Stimulated activated CD4-positive, alpha-beta T cell treated with anti-CD3 and anti-CD28 coated beads, Interleukin-1b, Interleukin-23, amount 100 ng/mL, for 4 hours (primary cell): ENCODE measurements at places on chromosomes 3 and 15.

DNA sequence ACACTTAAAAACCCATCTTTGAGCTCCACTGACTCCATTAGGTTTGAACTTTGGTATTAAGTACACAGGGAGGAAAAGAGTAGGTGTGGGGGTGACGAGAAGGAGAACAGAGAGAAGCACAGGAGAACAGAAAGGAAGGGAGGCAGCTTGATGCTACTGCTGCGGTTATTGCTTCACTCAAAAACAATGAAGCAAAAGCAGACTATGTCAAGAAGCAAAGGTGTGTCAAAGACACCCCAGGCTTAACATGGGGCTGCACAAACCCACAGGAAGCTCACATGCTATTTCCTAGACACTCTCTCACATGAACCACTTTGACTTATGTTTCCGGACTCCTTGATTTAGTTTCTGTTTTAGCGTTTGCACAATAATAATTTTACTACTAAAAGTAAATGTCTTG is 961.0 kb upstream of the CFAP20DC start:
- peak; percentile 10 for DNase-seq

- no peak for DNase-seq
These were observed 31.2 kb downstream of the SEC61A1 start for GRCh38 chr3:128083396-128083795.

GRCh38 chr3:179227349-179227748 is 23.6 kb downstream of the KCNMB3 start:
- no peak for DNase-seq

DNA sequence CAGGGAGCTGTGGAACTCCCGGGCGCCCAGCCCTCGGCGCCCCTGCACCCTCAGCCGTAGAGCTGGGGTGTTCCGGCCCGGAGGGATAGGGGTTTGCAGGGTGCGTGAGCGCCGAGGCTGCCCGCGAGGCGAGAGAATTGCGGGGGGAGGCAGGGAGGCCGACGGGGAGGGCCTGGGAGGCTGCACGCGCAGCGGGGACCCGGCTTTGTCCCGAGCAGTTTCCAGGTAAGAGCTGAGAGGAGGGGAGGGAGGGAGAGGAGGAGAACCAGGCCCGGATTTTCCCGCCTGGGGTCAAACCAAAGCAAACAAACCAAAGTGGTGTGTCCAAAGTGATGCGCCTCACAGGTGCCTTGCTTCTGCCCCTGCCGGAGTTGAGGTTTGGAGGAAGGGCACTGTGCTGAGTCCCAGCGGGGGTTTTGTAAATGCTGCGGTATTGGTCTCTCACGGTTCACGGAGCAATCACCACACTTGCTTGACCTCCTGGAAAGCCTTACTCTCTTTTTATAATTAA is 146.4 kb downstream of the TJP1 start:
- DNase-seq, result no peak

GRCh38 chr3:148931574-148931973 is 59.8 kb upstream of the GYG1 start:
- no peak for DNase-seq

- DNase-seq, result no peak
These were observed 3.2 kb downstream of the SERP1 start for GRCh38 chr3:150543128-150543527.

- no peak for DNase-seq
These were observed 226.5 kb downstream of the XXYLT1 start for GRCh38 chr3:195044411-195044810.

DNA sequence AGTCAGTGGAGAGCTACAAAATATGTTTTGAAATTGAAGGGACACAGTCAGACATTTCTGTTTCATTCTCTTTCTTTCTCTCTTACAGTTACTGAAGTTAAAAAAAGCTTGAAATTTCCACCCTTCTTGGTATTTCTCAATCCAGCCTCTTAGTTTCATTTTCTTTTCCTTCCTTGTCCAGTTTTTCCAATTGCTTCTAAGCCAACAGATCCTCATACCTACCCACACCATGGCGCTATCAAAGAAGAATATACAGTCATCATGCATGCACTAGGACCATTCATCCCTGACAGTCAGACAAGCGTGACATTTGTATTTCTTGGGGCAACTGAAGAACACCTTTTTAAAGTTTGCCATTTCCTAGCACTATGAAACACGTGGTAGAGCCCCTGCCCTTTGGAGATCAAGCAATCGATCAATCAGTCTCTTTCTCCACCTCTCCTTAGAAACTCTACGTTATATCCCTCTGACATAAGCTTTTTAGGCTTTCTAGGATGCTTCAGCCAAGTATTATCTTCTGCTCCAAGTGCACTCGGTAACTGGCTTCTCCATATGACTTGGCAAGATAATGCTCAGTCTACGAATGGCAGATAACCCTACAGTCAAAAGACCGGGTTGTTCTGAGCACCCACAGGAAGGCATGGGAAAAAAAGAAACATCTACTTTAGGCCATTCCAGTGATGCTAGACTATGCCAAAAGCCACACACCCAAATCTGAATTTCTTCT is 65.4 kb downstream of the FBN1 start:
- DNase-seq, result no peak

DNA sequence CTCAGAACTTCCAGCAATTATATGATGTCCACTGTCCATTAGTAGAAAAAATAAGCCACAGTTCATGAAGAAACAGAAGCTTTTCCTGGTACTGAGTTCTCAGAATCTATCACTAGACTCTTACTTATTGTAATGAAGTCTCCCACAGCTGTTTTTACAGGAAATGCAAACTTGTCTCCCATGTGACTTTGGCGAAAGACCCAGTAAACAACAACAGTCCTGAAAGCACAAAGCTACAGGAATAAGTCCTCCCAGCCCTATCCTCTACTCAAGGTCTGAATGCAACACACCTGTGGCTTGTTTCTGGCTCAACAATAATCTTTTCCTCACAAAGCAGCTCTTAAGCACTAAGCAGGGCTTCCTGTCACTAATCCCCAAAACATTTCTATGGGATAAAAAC is 55.9 kb downstream of the EOMES start:
- DNase-seq, result no peak

DNA sequence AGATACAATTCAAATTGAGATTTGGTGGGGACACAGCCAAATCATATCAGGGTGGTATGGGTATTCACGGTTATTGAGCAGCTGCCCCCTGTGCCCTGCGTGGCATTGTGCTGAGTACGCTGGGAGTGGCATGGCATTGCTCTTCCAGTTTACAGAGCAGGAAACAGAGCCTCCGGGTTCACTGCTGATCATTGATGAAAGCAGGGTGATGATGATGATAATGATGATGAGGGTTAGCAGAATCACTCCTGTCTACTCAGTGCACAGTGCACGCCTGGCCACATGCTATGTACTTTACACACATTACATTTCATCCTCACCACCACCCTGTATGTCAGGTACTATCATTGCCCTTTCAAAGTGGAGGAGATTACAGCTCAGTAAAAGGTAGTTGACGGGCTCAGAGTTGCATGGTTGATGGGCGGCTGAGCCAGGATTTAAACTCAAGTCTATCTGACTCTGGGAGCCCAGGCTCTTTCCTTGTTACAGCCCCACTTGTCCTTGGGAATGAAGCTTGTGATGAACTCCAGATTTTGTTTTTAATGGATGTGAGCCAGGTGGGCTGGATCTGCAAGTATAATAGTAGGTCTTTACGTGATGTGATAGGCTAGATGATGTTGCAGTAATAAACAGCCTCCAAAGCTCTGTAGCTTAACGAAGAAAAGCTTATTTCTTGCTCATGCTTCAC is 87.6 kb upstream of the MYZAP start:
- no peak for DNase-seq

DNA sequence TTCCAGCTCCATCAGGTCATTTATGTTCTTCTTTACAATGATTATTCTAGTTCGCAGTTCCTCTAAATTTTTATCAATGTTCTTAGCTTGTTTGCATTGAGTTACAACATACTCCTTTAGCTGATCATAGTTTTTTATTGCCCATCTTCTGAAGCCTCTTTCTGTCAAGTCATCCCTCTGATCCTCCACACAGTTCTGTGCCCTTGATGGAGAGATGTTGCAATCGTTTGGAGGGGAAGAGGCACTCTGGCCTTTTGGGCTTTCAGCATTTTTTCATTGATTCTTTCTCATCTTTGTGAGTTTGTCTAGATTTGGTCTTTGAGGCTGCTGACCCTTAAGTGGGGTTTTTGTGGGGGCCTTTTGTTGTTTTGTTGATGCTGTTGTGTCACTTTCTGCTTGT is 234.6 kb upstream of the CBLB start:
- DNase-seq, result no peak

GRCh38 chr3:155748611-155749365 is 3.9 kb upstream of the PLCH1 start:
- no peak for DNase-seq

GRCh38 chr15:89870006-89870405 is 23.8 kb downstream of the AP3S2 start:
- DNase-seq, result no peak

DNA sequence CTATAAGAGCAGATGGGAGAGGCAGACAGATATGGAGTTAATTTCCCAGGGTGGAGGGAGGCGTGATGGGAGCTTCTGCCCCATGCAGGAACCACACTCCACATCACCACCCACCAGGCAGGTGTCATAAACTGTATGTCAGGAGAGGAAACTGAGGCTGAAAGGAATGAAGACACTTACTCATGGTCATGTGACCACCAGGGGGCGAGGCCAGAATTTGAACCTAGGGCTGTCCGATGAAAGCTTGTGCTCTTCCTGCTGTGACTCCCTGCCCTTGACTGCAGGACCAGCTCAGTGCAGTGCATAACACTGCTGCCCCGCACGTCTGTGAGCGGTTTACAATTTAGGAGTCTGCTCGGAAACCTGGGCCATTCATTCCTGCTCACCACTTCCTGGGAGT is 28.8 kb downstream of the NUP210 start:
- no peak for DNase-seq

DNA sequence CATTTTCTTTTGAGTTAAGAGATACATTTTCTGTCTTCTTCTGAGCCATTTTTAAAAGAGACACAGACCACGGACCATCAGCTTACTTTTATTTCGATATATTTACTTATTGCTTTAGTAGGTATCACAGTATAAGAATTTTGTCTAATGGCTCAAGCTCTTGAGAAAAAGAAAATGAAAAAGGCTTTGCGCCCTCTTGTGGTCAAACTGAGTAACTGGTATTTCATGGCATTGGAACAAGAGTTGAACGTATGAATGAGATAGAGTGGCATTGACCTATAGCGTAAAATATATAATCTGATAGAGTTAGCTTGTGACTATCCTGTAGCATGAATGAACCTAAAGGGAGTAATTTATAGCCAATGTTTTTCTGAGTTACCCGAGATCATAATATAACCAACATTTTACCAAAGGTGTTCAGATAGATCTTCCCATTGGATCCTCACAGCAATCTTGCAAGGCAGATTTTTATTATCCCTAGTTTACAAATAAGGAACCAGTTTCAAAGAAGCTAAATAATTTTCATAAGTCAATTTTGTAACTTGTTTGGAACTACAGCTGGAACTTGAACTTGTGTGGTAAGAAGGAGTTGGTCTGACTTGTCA is 154.6 kb downstream of the POLR2M start:
- no peak for DNase-seq

GRCh38 chr3:112089956-112090886 is 4.0 kb downstream of the C3orf52 start:
- no peak for DNase-seq

DNA sequence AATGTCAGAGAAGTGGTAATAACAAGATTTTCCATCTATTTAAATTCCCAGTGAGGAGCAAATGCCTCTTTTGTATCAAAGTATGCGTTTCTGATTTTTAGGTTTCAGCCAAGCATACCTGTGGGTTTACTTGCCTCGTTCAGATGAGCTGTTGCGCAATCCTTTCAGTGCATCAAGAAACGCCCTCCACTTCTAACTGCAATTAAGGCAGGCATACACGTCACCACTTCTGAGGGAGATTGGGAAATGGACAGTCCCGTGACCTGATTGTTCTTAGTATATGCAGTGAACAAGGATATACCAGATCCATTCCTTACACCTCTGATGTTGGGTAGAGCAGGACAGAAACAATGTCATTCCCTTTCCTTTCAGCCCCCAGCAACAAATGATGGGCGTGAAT is 219.0 kb downstream of the ITPR1 start:
- DNase-seq, result no peak

DNA sequence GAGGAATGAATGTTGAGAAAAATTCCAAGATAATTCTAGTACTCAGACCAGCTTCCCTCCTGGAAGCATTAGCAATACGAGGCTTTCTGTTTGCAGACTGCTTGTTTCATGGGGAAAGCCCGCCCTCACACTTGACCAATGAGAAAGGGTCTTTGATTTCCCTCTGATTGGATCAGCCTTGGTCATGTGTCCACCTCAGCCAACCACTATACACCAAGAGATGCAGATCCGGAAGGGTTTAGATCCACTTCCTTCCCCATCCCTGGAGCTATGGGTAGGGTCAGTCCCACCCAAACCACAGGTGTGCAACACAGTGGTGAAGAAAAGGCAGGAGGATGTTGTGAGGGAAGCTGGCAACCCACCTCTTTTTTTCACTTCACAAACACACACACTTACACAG is 154.7 kb downstream of the SV2B start:
- DNase-seq, result no peak

- no peak for DNase-seq
These were observed 8.2 kb upstream of the MYRIP start for GRCh38 chr3:39801216-39801615.

DNA sequence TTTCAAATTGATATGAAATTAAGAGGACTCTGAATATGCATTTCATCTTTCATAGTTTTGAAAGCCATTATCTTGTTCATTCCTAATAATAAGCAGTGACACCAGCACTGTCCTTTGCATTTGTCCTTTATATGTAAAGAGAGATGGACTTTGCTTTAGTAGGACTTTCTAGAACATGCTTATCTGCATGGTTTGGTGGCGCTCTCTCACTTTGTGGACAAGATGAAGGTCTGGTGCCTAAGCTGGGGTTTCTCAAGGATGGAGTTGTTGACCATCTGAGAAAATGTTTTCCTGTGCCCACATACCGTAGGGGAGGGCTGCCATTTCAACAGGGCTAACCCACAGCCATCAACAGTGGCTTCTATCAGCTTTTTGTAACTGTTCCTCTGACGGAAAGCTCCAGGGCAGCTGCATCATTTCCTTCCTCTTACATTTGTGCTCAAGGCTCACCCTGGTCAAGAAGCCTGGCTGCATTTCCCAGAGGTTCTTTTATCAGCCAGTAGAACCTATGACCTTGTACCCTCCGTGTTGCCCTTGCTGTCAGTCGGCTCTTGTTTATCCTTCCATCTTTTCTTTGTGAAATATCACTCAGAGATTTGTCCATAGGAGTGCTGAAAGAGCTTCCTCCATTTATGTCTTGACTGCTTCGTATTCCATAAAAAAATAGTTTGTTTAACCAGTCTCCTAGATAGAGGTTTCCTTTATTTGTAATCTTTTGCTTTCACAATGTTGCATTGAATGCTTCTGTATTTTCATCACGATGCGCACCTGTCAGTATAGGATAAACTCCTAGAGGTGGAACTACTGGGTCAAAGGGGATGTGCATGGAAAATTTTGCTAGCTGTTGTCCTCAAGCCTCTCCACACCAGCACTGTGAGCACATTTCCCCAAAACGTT is 44.6 kb downstream of the ABHD2 start:
- DNase-seq, result no peak

DNA sequence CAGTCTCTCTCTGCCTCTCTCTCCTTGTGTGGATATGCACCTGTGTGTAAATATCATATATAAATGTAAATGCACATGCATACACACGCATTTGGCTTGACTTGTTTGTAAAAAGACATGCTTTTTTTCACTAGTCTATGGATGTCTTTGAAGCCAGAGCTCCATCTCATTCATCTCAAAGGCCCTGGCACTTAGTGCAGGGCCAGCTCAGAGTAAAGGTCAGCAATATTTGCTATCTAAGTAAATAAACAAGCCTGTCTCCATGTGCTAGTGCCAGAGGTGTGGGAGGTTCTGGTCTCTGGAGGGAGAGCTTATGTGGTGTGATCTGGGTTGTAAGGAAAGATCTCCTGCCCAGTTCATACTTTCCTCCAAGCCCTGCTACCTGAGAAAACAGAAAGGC is 5.6 kb downstream of the CLSTN2 start:
- DNase-seq, result no peak
